ENCODE measurements at places on chromosomes 16 and 17. TPM values are rescaled to one million over a fixed set of nuclear protein-coding genes. Genes with fewer than 3 reads are reported as not detected.

DNA sequence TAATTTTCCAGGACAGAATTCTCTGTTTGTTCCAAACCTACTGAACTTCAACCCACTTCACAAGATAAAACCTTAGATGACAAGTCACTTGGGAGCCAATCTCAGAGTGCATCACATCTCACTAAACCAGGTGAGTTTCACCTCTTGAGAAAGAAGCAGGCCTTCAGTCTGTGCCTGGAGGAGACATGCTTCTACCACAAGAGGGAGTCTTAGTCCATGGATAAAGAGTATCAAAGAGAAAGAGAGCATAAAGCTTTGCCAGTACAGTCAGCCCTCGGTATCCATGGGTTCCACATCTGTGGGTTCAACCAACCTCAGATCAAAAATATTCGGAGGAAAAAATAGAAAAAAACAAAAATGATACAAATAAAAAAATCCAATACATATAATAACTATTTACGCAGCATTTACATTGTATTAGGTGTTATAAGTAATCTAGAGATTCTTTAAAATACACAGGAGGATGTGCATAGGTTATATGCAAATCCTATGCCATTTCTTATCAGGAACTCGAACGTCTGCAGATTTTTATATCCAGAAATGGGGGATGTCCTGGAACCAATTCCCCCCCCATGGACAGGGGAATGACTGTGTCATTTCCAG is 37.7 kb downstream of the DUSP14 start:
- H3K4me3 ChIP-seq: no peak overlapping the region
- H3K4me1 ChIP-seq: no peaks in the 10 kb centered on the region
- H3K36me3 ChIP-seq: no peaks in the 10 kb centered on the region
- H3K27me3 ChIP-seq: no peaks in the 10 kb centered on the region
- no peak overlapping the region for H3K27ac ChIP-seq

Gene CLEC18A
- not detected for total RNA-seq

DNA sequence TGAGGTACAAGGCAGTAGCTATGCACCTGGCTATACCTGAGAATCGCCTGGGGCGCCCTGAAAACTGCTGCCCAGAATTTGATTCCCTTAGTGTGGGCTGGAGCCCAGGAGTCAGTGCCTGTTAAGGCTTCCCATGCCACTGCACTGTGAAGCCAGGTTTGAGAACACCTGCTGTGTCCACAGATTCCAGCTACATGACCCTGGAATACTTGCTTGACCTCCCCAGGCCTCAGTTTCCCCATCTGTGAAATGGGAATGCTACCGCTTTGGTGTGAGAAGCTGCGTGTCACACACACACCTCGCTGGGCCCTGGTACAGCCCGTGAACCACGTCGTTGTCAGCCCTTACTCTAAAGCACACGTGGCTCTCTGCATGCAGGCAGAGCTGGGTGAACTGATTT is 271.0 kb downstream of the C16orf95 start:
- no peaks in the 10 kb centered on the region for H3K4me1 ChIP-seq
- no peaks in the 10 kb centered on the region for H3K36me3 ChIP-seq
- H3K27ac ChIP-seq: no peak overlapping the region
- H3K27me3 ChIP-seq: peaks cover 17% of the 10 kb centered on the region
- DNase-seq: no peak

Gene OTOA
- total RNA-seq: not detected

Gene CHD3
- 5.4 TPM for total RNA-seq

Gene KRT14
- total RNA-seq: not detected

Gene PLEKHH3
- total RNA-seq: 28.6 TPM

DNA sequence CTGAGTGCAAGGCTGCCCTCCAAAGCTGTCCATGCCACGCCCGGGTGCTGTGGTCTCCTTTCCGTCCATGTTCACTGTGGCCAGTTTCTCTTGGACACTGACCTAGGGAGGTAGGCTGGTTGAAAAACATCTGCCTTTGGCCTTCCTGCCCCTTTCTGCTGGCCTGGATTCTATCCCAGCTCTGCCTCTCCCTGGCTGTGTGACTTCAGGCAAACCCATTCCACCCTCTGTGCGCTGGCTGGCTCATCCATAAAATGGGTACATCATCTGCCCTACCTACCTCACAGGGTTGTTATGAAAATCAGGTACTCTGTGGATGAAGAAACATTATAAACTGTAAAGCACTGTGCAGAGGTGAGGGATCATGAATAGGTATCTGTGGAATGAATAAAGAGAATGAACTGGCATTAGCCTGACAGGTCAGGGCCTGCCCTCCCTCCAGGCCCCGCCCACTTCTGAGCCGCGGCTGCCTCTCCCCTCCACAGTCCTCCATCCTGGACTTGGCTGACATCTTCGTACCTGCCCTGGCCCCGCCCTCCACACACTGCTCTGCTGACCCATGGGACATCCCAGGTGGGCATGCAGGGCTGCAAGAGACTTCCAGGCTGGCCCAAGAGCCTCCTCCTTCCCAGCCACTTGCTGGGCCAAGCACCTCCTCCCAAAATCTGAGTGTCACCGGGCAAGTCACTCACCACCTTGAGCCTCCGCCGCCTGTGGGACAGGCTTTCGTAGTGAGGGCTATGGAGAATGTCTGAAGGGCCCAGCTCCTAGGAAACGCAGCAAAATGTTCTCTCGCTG is 7.0 kb upstream of the SPATA20 start:
- no peaks in the 10 kb centered on the region for H3K27me3 ChIP-seq
- H3K27ac ChIP-seq: no peak overlapping the region
- peaks cover 14% of the 10 kb centered on the region for H3K4me1 ChIP-seq
- no peak for DNase-seq
- no peak overlapping the region for H3K4me3 ChIP-seq

DNA sequence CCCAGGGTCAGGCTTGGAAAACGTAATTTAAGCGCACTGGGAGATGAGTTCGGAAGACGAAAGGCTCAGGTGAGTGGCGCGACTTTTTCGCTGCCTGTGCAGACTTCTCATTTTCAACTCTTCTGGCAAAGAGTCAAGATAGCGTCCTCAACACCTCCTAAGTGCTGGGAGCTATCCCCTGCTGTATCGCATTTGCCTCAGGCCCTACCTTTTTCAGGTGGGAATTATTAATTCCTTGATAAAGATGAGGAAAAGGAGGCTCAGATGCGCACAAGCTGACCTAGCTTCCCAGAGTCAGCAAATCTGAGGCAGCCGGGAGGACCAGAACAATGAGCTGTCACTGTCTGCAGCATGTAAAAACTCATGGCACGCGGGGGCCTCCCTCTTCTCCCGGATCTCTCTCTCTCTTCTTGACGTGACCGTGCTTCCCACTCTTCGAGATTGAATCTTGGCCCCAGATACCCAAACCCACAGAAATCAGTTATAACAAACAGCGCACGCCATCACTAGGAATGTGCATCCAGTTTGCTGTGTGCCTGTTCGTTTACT is 512 bp upstream of the ADAMTS18 start:
- H3K4me1 ChIP-seq: no peaks in the 10 kb centered on the region
- H3K36me3 ChIP-seq: no peaks in the 10 kb centered on the region
- H3K27ac ChIP-seq: no peak overlapping the region
- peaks cover 11% of the 10 kb centered on the region for H3K27me3 ChIP-seq
- no peak overlapping the region for H3K4me3 ChIP-seq

Gene PDILT
- not detected for total RNA-seq

DNA sequence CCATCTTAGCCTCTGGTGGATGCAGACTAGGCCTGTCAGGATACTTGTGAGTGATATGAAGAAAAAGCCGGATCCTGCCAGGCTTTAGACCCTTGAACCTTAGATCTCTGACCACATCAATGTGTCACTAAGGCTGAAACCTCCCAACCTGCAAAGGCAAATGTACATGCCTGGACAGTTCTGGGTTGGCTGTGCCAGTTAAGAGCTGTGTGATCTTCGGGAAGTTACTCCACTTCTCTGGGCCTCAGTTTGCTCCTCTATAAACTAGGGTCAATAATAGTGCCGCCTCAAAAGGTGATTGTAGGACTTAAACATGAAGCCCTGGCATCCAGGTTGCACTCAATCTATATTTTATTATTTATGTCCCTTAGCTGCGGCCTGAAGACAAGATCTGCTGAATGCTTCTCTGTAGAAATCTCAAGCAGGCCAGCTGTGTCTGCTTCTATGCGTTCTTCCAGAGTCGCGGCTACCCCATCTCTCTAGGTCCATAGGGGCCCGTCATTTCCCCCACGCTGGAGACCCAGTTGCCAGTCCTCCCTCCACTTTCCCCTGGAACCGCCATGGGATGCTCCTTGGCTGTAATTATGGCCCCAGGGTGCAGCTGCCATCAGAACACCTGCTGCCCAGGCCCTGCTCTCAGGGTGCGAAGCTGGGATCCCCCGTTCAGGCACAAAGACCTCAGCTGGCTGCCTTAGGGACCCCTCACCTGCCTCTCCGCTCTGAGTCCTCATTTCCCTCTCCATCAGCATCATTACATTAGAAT is 50.2 kb downstream of the AKAP1 start:
- no peak for DNase-seq
- H3K27me3 ChIP-seq: no peaks in the 10 kb centered on the region
- H3K36me3 ChIP-seq: no peaks in the 10 kb centered on the region
- no peak overlapping the region for H3K4me3 ChIP-seq
- H3K4me1 ChIP-seq: peaks cover 4% of the 10 kb centered on the region
- H3K27ac ChIP-seq: no peak overlapping the region

GRCh38 chr17:63881935-63882601 is at the start of gene GH2:
Gene GH2 (minus strand): TSS chr17:63881944. CDS start chr17:63881801, 143 bp downstream.
- peak; percentile 20 for DNase-seq
- H3K27ac ChIP-seq: no peak within 1 kb of the TSS
- H3K4me3 ChIP-seq: no peak within 1 kb of the TSS
- H3K4me1 ChIP-seq: no peaks in the 10 kb centered on the region
- H3K36me3 ChIP-seq: no peaks in the 10 kb centered on the region

Gene CCL23
- total RNA-seq: not detected

DNA sequence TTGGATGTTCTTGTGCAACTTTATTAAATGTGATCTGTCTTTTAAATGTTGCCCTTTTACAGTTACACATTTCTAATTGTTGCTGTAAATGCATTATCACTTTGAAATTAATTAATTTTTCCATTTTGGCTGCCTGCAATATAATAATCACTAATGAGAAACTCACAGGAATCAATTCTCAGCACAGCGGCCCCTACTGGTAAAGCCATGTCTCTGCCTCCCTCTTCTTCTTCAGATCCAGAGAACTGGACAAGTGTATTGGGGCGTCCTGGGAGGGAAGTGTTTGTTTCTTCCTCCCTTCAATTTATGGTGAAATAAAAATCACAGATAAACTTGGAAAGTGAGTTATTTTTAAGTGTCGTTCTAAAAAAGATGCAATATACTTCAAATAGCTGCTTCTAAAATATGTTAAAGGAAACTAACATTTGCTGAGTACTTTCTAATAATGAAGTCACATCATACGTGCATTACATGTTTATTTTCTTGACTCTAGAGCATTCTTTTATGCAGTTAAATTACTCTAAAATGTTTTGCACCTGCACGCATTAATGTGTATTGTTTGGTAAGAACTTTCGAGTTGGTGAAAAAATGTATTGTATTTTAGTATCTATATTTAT is 338.0 kb downstream of the WWOX start:
- no peaks in the 10 kb centered on the region for H3K4me1 ChIP-seq
- H3K36me3 ChIP-seq: no peaks in the 10 kb centered on the region
- H3K27ac ChIP-seq: no peak overlapping the region
- peak; percentile 6 for DNase-seq

DNA sequence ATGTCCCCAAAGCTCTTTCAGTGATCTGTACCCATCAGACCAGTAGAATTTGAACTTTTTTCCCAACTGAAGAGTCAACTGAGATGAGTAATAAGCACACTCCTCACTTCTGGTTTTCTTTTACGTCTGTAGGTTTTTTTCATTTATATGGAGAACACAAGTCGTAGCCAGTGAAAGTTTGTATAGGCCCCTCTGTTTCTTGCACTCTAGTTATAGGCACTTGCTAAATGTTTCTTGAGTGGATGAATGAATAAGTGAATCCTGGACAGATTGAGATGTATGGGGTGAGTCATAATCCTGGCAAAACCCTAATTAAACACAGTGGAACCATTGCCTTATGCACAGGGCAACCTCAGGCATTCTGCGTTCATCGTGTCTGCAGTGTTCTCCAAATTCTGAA is 193.7 kb upstream of the TBX2 start:
- no peak for DNase-seq
- no peaks in the 10 kb centered on the region for H3K36me3 ChIP-seq
- no peak overlapping the region for H3K27ac ChIP-seq
- no peaks in the 10 kb centered on the region for H3K4me1 ChIP-seq
- no peak overlapping the region for H3K4me3 ChIP-seq

GRCh38 chr16:50505115-50505514 is 43.1 kb upstream of the NKD1 start:
- H3K4me1 ChIP-seq: no peaks in the 10 kb centered on the region
- no peak overlapping the region for H3K27ac ChIP-seq
- DNase-seq: no peak
- H3K4me3 ChIP-seq: no peak overlapping the region

DNA sequence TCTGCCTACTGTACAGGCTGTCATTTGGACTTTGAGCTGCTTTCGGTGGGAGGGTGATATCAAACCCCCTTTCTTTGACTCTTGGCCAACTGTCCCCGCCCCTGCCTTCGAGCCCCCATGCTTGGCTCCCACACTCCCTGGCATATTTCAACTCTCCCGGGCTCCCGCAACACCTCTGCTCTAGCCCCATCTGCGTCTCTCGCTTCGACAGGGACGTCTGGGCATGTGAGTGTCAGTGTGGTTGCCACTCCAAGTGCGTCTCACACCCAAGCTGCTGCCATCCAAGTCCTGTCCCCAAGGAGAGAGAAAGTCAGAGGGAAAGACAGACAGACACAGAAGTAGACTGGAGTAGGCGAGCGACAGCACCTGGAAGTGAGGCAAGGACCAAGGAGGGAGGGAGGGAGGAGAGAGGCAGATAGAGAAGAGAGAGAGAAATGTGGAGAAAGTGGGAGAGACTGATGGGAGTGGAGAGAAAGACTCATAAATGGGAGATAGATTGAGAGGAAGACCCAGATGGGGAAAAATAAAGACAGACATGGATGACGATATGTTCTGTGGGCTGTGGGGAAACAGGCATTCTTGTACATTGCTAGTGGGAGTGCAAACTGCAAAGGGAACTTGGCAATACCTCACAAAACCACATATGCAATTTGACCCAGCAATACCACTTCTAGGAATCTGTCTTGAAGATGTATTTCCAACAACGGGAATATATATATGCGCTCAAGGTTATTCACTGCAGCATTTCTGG is 11.8 kb downstream of the STARD3 start:
- H3K27me3 ChIP-seq: no peaks in the 10 kb centered on the region
- no peaks in the 10 kb centered on the region for H3K36me3 ChIP-seq
- no peak for DNase-seq
- H3K4me3 ChIP-seq: no peak overlapping the region
- no peak overlapping the region for H3K27ac ChIP-seq

DNA sequence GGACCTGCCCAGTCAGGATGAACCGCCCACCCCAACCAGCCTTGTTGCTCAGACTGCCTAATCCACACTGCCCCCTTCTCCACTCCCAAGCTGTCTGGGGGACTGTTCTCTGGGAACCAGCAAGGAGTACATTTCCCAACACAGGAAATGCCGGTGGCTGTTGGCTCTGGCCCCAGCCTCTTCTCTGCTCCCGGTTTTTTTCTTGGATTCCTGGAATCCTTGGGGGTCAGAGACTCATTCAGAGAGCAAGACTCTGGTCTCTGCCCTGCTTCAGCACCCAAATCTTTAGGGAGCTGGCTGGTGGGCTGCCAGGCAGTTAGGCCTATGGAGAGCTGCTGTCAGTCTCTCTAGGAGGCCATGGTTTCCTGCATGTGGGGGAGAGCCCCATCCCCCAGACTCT is 10.8 kb upstream of the MTMR4 start:
- no peaks in the 10 kb centered on the region for H3K27me3 ChIP-seq
- no peaks in the 10 kb centered on the region for H3K36me3 ChIP-seq

All from gastrocnemius medialis (tissue), 4 donors.